Activated CD8-positive, alpha-beta memory T cell treated with anti-CD3 and anti-CD28 coated beads, Interleukin-2, amount 50 U/mL, for 48 hours (primary cell): ENCODE measurements at places on chromosomes 6 and 20.

GRCh38 chr20:51610111-51610510, 67.6 kb upstream of the NFATC2 start:
- DNase-seq = no peak

- DNase-seq = no peak
Observed at GRCh38 chr6:44430326-44430725, 42.8 kb downstream of the CDC5L start.

DNA sequence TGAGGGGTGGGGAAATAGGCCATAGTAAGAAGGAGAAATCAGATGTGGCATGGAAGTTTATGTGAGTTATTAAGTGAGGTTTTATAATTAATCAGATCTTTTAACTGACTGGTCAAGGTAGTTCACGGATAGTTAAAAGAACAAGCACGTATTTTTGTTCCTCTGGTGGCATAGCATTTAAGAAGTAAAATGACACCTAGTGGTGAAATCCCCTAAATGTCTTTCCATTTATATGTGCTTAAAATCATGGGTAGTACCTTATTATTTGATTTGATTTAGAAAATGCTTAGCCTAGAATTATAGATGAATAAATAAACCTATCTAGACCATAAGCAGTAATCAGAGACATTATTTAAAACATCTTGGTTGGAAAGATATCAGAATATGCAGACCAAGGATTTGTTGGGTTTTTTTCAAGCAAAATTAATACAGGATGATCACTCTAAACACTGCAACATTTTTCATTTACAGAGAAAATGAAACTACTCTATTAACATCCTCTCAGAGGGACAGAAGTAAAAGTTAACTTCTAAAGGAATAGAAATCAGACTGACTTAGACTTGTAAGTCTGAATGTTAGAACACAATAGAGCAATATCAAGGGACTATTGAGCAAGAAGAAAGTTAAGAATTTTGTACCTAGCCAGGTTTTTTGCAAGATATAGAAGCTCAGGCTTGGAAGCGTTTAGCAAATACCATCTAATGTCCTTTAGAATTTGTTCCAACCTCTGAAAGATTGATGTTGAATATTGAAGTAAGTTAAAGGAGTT, 81.1 kb downstream of the STXBP5 start:
- DNase-seq = no peak

DNA sequence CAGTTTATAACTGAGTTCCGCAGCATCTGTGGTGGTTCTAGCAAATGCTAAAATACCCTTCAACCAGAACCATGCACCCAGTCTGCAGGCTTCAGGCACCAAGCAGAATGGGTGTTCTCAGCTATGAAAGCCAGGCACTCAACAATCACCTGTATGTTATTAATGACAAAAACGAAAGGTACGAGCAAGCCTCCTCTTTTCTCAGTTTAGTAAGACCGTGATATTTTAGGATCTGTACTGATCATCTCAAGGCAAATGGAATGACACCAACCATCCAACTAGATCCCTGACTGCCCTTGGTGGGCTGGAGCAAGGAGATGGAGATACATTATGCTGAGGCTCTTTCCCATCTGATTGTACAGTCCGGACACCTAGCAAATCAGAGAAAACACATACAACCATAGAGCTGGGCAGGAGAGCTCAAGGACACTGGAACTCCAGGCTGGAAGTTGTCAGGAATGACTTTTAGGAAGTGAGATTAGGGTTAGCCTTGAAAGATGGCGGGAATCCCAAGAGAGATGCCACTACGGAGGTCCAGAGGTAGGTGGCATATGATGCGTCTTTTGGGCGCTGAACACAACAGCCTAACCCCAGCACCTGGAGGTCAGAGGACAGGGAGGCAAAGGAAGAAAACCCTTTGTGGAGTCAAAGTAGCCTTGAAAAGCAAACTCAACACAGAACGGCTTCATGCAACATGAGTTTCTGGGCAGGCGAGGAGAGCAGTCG, 33.4 kb downstream of the SLC23A2 start:
- DNase-seq = no peak

DNA sequence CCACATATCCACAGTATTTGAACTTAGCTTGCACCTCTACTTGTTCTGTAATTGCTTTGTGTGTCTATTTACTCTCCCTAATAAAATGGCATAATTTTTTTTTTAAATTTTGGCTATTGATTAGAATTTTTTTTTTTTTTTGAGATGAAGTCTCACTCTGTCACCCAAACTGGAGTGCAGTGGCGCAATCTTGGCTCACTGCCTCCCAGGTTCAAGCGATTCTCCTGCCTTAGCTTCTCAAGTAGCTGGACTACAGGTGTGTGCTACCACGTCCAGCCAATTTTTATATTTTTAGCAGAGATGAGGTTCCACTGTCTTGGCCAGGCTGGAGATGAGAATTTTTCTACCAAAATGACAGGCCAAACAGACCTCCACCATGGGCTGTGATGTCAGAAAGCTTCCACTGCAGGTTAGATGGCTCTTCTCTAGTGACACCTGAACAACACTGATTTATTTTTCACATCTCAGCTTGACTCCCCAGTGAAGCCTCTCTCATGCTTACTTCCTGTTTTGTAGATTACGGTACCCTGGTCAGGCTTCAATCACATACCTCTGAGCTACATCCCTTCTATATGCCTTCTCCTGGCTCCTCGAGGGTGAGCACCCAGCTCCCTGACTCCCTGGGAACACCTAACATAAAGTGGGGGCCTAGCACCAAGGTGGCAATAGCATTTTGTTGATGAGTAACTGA, 112.8 kb downstream of the ARHGAP18 start:
- DNase-seq = no peak
